GM12878 (cell line): ENCODE measurements at places on chromosomes 16 and 17.

DNA sequence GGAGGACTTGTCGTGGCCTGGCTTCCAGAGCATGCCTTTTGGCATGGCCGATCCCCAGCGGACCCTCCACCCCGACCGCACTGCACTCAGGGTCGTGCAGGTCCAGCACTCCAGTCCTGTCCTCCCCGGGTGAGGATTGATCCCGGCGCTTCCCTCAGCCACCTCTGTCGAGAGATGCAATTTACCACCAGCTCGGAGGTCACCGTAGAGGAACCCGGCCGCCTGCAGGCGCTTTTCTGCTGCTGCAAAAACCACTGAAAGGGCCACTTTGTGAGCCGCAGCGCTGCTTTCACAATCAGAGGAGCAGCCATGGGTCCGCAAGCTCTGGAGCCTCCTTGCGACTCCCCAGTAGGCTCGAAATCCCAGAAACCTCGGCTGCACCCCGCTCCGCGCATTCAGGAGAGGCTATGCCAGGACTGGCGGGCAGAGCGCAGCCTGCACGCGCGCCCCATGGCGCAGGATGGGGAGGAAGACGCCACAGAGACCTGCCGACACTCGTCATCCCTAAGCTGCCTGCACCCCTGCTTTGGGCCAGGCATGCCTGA, 134.2 kb downstream of the HS3ST2 start:
- no peak overlapping the region for H3K27ac ChIP-seq
- no peaks in the 10 kb centered on the region for H3K4me1 ChIP-seq
- peaks cover 2% of the 10 kb centered on the region for H3K27me3 ChIP-seq
- H3K36me3 ChIP-seq, result no peaks in the 10 kb centered on the region

- H3K4me1 ChIP-seq, result peaks cover 59% of the 10 kb centered on the region
- peaks cover 28% of the 10 kb centered on the region for H3K36me3 ChIP-seq
- no peak overlapping the region for H3K4me3 ChIP-seq
- no peak for DNase-seq
- H3K27ac ChIP-seq, result no peak overlapping the region
Measured at GRCh38 chr17:78176548-78177025, 8.2 kb downstream of the SYNGR2 start.

DNA sequence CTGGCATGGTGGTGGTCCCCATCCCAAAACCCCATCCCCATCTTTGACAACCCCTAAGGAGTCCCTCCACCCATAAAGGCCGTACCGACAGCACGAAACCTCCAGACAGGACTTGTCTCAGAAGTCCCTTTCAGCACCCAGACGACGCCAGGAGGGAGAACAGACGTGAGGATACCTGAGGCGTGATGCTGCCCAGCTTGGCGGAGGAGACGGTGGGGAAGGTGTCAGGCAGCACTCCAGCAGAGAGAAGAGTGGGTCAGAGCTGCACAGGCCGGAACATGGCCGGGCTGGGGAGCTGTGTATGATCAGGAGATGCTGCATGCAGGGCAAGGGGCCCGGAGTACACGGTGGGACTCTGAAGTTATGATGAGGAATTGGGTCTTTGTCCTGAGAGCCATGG, 244.2 kb downstream of the GSG1L start:
- H3K4me1 ChIP-seq, result no peaks in the 10 kb centered on the region
- no peaks in the 10 kb centered on the region for H3K36me3 ChIP-seq
- no peak overlapping the region for H3K4me3 ChIP-seq
- H3K27ac ChIP-seq, result no peak overlapping the region

- no peak for DNase-seq
- no peaks in the 10 kb centered on the region for H3K36me3 ChIP-seq
- H3K27ac ChIP-seq, result no peak overlapping the region
- H3K4me3 ChIP-seq, result no peak overlapping the region
- H3K27me3 ChIP-seq, result no peaks in the 10 kb centered on the region
Measured at GRCh38 chr17:55201308-55201932, 63.3 kb upstream of the HLF start.

GRCh38 chr17:45231481-45232116, 9.9 kb downstream of the FMNL1 start:
- H3K4me1 ChIP-seq, result peaks cover 42% of the 10 kb centered on the region
- H3K36me3 ChIP-seq, result peaks cover 23% of the 10 kb centered on the region
- DNase-seq, result no peak
- no peak overlapping the region; the same call in 1 of the 2 replicates for H3K27ac ChIP-seq

DNA sequence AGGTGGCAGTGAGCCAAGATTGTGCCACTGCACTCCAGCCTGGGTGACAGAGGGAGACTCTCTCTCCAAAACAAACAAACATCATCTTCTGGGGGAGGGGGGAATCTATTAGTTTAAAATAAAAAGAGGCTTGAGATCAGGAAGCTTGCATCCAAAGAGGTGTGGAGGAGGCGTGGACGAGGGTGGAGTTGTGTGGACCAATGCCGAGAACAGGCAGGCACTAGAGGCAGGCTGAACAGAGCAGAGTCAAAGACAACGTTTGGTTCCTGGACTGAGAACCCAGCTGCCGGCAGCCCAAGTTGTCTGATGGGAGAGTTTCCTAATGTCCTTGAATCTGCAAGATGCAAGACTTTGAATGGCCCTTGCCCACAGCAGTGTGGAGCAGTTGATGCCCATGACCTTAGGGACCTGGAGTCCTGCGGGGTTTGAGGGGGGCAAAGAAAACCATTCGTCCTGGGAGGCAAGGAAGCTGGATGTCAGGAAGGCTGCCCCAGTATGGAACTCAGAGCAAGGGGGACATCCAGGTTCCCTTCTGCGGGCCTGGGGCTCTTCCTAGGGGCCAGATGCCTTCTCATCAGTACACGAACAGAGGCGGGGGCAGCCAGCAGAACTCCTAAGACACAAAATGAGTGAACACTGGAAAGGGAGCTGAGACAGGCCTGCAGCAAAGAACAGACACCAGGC, 9.2 kb downstream of the TBC1D16 start:
- DNase-seq, result no peak
- no peaks in the 10 kb centered on the region for H3K4me1 ChIP-seq
- H3K36me3 ChIP-seq, result no peaks in the 10 kb centered on the region

DNA sequence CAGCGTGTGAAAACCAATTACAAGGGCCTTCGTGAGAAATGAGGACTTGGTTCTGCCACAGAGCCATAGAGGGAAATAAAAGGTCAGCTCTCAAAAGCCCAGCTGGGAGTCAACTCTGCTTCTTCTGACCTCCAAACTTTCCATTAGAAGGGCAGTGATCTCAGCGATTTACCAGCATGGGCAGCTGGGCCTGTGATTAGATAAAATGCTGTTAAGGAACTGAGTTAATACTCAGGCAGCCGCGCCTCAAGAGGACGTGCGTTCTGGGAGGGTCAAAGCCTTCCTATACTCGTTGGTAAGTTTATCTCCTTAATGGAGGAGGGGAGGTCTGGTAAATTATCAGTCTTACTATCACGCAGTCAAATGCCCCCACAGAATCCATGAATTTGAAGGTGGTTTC, 480.2 kb upstream of the ERCC4 start:
- no peaks in the 10 kb centered on the region for H3K36me3 ChIP-seq
- no peak overlapping the region for H3K27ac ChIP-seq
- no peak for DNase-seq
- no peak overlapping the region for H3K4me3 ChIP-seq

DNA sequence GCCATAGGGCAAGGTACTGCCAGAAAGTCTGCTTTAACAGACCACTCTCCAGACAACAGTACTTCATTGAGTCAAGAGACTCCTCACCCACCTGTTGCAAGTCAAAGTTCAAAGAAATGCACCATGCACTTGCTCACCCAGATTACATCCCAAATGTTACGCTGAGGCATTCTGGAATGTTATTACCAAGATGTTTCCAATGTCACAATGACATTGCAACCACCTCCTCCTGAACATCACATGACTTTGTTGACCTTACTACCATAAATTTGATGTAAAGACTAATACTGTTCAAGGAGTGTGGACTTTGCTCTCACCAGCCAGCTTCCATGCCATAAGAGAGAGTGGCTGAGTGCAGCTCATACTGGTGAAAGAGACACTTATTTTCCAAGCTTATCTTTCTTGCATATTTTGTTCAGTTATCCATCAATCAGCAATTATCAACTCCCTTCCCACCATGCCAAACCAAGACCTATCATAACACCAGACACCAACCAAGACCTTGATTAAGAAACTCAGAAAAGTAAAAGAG, 58.5 kb upstream of the BCAR1 start:
- peaks cover 9% of the 10 kb centered on the region for H3K4me1 ChIP-seq
- H3K27me3 ChIP-seq, result no peaks in the 10 kb centered on the region
- H3K4me3 ChIP-seq, result no peak overlapping the region
- H3K27ac ChIP-seq, result no peak overlapping the region
- H3K36me3 ChIP-seq, result no peaks in the 10 kb centered on the region

GRCh38 chr17:48596000-48596734, 2.6 kb upstream of the HOXB5 start:
- no peak overlapping the region for H3K4me3 ChIP-seq
- DNase-seq, result no peak
- H3K36me3 ChIP-seq, result no peaks in the 10 kb centered on the region
- H3K27me3 ChIP-seq, result peaks cover 8% of the 10 kb centered on the region
- no peak overlapping the region for H3K27ac ChIP-seq

DNA sequence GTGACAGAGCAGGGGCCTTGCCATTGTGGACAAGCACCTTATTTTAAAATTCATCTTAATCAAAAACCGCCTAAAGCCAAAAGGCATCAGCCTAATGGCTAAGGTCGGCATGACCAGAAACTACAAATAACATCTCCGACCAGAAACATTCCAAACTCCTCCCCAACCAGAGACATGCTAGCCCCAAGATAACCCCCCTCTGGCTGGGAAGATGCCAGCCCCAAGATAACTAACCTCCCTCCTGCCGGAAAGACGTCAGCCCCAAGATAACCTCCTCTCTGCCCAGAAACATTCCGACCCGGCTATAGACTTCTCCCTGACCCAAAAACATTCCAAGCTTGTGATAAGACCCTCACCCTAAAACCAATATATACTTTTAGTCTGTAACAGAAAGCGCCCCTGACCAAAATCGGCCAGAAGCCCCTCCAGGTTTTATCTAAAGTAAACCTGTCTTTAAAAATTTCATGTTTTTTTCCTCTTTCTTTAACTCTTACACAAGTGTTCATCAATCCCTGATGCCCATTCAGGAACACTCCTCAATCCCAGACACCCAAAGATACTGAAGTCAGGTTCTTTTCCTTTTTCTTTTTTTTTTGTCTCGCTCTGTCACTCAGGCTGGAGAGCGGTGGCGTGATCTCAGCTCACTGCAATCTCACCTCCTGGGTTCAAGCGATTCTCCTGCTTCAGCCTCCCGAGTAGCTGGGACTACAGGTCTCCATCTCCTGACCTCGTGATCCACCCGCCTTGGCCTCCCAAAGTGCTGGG, 32.7 kb downstream of the TLE7 start:
- H3K36me3 ChIP-seq, result no peaks in the 10 kb centered on the region
- no peak overlapping the region for H3K27ac ChIP-seq
- no peaks in the 10 kb centered on the region for H3K4me1 ChIP-seq
- peaks cover 7% of the 10 kb centered on the region; the same call in 1 of the 2 replicates for H3K27me3 ChIP-seq
- H3K4me3 ChIP-seq, result no peak overlapping the region

DNA sequence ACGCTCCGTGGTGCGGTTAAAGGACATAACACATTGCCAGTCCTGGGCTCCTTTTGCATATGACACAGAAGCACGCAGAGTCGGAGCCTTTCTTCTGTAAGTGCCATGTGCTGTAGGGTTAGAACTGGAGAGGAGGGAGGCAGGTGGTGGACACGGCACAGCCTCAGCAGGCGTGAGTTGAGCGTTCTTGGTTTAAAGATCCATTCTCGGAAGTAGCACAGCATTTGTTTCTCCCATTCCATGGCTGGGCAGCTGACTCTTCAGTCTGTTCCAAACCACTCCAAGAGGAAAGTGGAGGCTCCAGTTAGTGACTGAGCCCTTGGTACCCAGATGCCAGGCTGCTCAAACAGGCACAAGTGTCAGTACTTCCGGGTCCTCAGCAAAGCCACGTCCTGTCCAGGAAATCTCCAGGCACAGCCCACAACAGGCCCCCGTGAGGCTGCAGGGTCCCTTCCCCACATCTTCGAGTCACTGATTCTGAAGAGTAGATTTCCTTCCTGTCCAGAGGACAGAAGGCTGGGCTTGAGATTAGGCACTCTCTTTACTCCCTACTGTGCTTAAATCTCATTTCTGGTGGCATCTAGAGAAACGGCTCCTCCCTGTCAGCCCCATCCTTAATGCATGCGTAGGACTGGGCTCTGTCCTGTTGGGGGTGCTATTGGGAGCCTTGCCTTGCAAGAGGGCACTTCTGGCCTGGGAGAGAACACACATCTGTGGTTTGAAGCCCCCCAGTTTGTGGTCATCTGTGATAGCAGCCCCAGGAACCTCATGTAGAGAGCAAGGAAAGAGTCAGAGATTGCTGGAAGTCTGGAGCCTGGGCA, 39.6 kb upstream of the NAT9 start:
- H3K36me3 ChIP-seq, result no peaks in the 10 kb centered on the region
- no peak for DNase-seq
- H3K27me3 ChIP-seq, result no peaks in the 10 kb centered on the region
- H3K4me1 ChIP-seq, result no peaks in the 10 kb centered on the region
- no peak overlapping the region for H3K4me3 ChIP-seq

DNA sequence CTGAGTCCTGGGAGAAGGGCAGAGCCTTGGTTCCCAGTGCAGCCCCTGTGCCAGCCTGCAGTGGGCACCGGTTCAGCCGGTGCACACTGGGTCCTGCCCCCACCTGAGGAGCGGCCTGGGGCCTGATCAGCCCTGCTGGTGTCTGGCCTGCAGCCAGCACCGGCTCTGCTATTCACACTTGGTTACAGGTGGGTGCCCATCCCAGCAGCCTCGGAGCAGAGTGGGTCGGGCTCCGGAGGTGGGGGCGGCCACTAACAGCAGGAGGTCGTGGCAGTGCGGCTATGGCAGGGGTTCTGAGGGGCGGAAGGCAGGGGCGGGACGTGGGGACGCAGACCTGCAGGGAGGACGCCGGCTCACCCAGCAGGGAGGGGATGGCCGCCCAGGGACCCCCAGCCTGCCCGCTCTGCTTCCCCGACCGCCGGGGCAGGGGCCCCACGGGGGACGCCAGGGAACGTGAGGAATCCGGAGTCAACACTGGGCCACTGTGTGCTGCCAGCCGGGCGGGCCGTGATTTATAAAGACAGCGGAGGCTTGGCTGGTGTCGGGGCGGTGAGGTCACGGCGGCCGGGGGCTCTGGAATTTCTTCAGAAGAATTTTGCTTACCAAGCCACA, 20.3 kb downstream of the METRNL start:
- no peak overlapping the region for H3K4me3 ChIP-seq
- no peaks in the 10 kb centered on the region; the same call in 1 of the 2 replicates for H3K4me1 ChIP-seq
- no peaks in the 10 kb centered on the region for H3K36me3 ChIP-seq
- no peak for DNase-seq
- no peak overlapping the region for H3K27ac ChIP-seq
- peaks cover 3% of the 10 kb centered on the region; the same call in 1 of the 2 replicates for H3K27me3 ChIP-seq

GRCh38 chr16:89079434-89079980, 14.1 kb upstream of the ACSF3 start:
- H3K4me3 ChIP-seq, result no peak overlapping the region
- no peak overlapping the region for H3K27ac ChIP-seq
- no peaks in the 10 kb centered on the region for H3K4me1 ChIP-seq
- DNase-seq, result no peak

GRCh38 chr16:11542069-11542744, 44.5 kb downstream of the LITAF start:
- H3K27ac ChIP-seq, result no peak overlapping the region
- 0 out of 2 replicates have a peak, but pooled peaks cover 4% of the 10 kb centered on the region for H3K36me3 ChIP-seq
- DNase-seq, result no peak
- no peak overlapping the region for H3K4me3 ChIP-seq
- H3K27me3 ChIP-seq, result no peaks in the 10 kb centered on the region

- peaks cover 5% of the 10 kb centered on the region for H3K36me3 ChIP-seq
- DNase-seq, result no peak
- no peaks in the 10 kb centered on the region for H3K27me3 ChIP-seq
- no peaks in the 10 kb centered on the region for H3K4me1 ChIP-seq
- H3K27ac ChIP-seq, result no peak overlapping the region
Measured at GRCh38 chr17:6626616-6627015, 13.9 kb downstream of the KIAA0753 start.
